ENCODE measurements at places on chromosomes 7 and 10.

GRCh38 chr10:4301291-4302045 lies 516.5 kb upstream of the KLF6 start:
- DNase-seq: no peak

DNA sequence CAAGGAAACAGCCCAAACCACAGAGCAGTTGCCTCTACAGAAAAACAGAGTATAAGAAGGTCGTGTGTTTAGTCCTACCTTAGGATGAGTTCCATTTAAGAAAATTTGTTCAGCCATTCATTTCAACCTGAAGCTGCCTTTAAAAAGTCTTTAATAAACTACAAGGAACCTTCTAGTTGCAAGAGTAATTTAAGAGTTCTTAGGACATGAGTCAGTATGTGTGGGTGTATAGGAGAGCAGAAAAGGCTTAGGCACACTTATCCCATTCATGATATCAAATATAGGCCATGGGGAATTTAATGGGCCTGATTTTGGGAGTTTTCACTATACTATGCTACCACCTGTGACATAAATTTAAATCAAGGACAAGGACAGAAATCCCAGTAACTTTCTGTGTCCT lies 496.8 kb downstream of the TFEC start:
- no peak for DNase-seq

DNA sequence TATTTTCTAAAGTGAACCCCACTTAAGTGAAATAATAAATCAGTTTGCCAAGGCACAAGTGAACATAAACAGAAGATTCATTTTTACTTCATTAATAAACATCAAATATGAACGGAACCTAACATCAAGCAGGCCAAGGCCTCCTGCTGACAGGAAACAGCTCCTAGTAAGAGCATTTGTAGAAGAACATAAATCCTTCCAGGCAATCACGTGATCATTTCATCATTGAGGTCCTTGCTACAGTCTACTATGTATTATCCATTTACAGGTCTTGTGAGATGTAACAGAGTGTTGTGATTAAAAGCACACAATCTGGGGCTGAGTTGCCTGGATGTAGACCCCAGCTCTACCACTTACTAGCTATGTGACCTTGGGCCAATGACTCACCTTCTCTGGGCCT lies 70.6 kb downstream of the CALD1 start:
- no peak for DNase-seq

DNA sequence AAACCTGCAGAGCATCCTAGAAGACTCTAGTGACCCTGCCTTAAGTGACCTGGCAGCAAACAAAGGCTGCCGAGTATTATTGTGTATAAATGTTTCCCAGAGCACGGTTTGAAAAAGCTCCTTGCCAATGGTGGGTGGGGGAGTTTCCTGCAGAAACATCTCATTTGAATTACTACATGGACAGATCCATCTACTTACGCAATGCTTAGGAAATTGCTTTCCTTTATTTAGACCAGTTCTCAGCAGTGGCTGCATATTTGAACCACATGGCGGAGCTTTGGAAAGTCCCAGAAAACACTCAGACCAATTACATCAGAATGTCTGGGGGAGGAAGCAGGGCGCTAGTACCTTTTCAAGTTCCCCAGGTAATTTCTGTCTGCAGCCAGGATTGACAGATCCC lies 560.9 kb downstream of the SDK1 start:
- no peak for DNase-seq

DNA sequence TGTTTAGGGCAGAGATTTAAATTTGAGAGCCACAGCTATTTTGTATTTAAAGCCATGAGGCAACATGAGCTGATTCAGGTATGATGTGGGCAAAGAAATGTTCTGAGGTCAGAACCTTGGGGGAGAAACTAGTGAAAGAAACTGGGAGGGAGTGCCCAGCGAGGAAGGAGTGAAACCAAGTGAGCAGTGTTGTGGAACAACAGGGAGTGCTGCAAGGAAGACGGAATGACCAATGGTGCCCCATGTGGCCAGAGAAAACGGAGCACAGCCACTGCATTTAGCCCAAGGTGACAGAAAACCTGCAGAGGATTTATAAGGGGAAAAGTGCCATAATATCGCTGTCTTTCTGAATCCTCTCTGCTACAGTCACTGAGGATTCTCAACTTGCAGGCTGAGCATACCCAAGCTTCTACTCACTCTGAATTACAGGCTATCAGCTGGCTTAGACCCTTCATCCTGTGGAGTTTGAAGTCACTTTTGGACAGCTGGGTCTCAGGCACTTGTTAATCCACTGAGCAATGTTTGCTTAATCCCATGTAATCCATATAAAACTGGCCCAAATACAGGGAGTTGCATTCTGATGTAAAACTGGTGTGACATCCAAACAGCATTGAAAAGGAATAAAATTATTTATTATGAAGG lies 777.3 kb downstream of the CCSER2 start:
- no peak for DNase-seq

GRCh38 chr7:158165711-158166110 lies 421.9 kb downstream of the PTPRN2 start:
- no peak for DNase-seq

GRCh38 chr10:25694971-25695370 lies 239.1 kb upstream of the MYO3A start:
- DNase-seq: no peak

GRCh38 chr10:62373995-62374861 lies at the start of gene ZNF365:
TSS of gene ZNF365 (plus strand) at chr10:62374369. CDS start at chr10:62376194, 1,825 bp downstream.
- DNase-seq: no peak

DNA sequence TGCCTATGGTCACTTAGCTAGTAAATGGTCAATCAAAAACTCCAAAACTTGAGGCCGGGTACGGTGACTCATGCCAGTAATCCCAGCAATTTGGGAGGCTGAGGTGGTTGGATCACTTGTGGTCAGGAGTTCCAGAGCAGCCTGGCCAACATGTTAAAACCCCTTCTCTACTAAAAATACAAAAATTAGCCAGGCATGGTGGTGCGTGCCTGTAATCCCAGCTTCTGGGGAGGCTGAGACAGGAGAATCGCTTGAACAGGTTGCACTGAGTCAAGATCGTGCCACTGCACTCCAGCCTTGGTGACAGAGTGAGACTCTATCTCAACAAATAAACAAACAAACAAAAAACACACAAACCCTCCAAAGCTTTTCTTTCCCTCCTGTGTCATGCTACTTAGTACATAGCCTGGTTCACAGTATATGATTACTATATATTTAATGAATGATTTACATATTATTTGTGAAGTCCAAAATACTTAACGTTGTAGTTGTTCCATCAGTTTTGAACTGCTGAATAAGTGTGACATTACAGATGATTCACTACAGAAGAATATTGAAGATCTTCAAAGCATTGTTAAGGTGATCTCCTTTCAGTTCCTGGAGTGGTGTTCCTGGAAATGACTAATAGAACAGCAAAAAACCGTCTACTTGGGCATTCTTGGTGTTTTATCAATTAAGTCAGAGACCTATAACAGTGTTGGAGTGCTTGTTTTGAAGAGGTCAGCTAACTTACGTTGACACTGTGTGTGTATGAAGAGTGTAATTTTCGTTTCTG lies 72.9 kb downstream of the ADK start:
- DNase-seq: no peak

- no peak for DNase-seq
These were observed 92.4 kb downstream of the C1GALT1 start for GRCh38 chr7:7274782-7275181.

DNA sequence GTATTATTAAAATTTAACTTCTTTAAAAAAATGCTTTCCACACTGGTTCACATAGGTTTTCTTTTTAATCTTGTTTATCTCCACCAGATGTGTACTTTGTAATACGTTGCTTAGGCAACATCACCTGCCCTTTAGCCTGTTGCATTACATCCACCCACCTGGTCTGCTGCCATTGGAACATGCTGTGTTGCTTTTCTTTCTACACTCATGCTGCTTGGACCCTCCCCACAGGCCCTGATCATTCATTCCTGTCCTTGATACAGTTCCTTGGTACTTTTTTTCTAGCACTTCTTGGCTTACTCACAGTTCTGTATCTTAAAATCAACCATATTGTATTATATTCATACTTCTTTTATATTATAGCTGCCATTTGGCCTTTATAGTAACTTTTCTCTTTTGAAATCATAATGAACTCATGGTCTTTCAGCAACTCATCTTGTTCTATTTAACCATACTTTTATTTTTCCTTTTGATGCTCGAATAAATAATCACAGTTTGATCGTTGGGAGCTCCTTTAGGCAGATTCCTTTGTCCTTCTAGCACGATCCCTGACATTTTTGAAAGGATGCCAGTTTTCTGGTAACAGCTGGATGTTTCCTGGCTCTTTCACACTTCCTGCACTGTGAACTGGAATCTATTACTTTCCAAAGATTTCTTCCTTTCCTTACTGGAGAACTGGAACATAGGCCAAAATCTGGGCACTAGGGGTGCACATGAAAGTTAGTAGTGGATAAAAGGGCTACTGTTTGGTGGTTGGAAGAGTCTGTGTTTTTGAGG lies 125.1 kb downstream of the CDK14 start:
- no peak for DNase-seq
